ENCODE measurements at places on chromosomes 11 and 22. TPM values are rescaled to one million over a fixed set of nuclear protein-coding genes. Genes with fewer than 3 reads are reported as not detected.

Gene ZNF214
- polyA plus RNA-seq = 7.6 TPM

Gene PLAAT2
- polyA plus RNA-seq = not detected

Gene CD248
- not detected for polyA plus RNA-seq

Gene LZTR1
- 114 TPM for polyA plus RNA-seq

Gene SCUBE2
- 9.9 TPM for polyA plus RNA-seq

Gene TRPM5
- polyA plus RNA-seq = not detected

Gene LRFN4
- 85.0 TPM for polyA plus RNA-seq

Gene PANX2
- polyA plus RNA-seq = 6.4 TPM

Gene HIRA
- polyA plus RNA-seq = 38.1 TPM

Gene AQP11
- polyA plus RNA-seq = 7.4 TPM

Gene OSM
- polyA plus RNA-seq = not detected

All from neural cell (in vitro differentiated cells).